Fibroblast of the aortic adventitia (primary cell): ENCODE measurements at places on chromosomes 13 and 19. TPM values are rescaled to one million over a fixed set of nuclear protein-coding genes. Genes with fewer than 3 reads are reported as not detected.

GRCh38 chr13:49533591-49534269 lies 38.0 kb downstream of the PHF11 start:
- DNase-seq: no peak

DNA sequence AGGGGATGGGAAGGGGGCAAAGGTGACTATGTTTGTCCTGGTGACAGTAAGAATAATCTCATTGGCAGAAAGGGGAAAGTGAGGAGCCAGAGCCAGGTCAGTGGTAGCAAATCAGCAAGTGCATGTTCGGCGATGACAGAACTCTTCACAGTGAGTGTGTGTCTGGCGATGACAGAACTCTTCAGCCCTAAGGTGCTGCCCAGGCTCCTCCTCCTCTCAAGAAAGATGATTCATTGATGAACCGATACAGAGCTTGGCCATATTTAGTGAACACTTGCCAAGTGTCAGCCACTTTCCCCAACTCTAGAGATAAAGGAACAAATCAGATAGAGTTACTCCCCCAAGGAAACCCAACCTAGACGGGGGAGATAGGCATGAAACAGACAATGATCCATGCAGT lies 199.3 kb upstream of the UBL3 start:
- no peak for DNase-seq

DNA sequence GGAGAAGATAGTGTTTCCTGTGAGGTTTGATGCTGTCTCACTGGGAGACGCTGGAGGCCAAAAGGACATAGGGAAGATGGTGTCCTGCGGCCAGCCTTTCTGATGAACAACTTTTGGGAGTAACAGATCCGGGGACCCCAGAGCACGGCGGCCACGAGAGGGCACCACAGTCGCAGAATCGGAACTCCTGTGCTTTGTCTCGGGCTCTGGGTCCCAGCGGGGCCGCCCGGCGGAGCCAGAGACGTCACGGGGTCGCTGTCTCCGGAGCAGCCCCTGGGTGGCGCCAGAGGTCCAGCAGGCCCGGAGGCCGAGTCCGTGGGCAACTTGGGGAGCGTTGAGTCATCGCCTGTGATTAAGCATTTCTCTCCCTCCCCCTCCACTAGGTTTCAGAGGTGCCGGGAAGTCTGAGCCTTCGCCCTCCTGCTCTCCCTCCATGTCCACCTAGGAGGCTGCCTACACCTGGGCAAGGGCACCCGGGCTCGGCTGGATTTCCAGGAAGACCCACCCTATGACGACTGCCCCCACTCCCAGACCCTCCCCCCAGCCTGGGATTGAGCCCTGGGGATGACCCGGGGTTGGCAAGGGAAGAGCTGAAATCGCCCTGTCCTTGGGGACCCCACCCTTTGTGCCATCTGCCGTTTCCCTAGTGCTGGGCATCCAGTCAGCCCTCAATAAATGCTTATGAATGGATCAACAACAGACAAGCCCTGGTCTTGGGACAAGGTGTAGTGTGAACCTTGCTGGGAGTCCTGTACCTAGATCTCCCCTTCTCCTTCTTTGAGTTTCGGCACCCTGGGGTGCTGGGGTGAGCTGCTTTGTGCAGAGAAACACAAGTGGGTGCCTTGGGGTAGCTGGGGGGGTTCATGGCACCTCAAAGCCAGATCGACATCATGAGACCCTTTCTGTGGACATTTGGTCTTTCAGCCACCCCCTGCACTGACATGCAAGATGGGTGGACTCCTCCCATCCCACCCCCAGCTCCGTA lies 3.4 kb downstream of the NANOS3 start:
- peak; percentile 96 for DNase-seq

DNA sequence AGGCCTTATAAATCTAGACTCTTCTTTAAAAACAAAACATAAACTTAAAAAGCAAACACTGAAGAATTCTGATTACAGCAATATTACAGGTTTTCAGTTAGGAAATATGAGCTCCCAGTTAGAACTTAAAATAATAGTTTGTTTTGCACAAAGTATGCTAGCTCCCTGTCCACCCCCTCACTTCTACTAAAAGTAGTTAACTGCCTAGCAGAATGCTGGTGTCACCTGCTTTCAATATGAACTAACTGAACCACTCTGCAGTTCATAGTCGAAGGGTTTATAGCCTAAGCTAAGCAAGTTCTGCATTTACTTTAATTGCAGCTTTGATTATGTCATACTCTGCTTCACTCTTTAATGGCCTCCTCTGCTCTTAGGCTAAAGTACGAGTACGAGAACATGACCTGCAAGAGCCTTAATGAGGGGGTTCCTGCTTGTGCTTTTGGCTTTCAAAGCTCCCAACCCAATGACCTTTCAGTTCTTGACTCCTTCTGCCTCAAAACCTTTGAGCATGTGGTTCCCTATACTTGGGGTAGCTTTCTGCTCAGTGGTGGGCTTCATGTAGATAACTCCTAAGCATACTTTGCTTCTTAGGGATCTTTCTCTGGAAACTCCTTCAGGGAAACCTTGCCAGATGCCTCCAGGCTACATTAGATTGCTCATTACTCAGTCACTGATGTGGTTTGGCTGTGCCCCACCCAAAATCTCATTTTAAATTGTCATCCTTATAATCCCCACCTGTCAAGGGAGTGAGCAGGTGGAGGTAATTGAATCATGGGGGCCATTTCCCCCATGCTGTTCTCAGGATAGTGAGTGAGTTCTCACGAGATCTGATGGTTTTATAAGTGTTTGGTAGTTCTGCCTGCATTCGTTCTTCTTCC lies 278.9 kb upstream of the ARGLU1 start:
- DNase-seq: no peak

GRCh38 chr19:48991873-48992580 lies 1.1 kb downstream of the GYS1 start:
- peak; percentile 84 for DNase-seq

DNA sequence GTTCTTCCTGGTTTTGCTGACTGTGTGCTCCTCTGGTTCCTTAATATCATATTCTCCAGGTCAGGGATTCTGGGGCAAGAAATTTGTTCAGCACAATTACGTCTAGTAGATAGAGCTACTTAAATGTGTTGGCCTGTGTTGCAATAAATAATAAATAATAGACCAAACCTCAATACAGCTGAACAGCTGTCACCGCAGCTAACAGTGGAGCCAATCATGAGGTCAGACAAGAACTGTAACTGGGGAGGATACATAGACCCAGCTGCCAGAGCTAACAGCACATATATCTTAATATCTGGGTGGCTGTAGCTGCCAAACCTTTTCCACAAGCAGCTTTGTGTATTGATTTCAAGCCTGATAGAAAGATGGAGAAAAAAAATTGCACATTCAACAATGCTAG lies 1596.3 kb upstream of the PCDH20 start:
- no peak for DNase-seq

DNA sequence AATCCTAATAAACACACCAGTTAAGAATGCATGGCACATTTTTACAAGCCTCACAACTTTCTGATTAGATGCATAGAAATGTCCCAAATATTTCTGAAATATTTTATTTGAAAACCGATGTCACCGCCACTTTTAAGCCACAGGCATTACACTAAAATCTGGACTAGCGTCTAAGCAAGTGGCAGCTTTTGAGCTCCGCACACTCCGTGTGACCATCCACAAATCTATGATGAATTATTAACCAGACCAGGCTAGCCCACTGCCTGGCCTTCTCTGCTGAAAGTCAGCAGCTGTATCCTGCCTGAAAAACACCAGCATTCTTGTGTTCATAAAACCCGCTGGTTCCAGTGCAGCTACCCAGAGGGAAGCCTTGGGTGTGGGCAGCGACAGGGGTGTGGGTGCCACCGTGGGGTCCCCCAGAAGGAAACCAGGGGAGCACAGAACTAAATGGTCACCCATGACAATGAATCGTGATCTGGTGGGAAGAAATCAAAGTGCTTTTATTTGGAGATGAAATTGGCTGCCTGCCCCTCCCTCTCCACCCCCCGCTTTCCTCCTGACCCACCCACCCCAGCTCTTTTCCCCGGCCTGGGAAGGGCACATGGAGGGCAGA lies 13.8 kb downstream of the RASA3 start:
- DNase-seq: peak; percentile 58

DNA sequence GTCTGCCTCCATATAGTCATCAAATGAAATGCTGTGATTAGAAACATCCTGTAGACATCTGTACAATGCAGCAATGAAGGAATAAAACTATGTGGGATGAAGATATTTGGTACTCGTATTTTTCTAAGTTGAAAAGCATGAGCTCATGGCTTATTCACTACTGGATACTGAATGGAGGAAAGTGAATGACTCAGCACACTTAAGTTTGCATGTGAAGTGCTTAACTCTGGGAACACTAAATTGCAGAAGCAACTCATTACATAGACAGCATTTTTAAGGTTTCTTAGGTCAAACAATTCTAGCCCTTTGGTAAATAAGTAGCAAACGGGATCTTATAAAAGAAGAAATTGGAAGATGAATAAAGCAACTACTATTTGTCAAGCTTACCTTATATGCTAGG lies 429.0 kb upstream of the MIR17HG start:
- DNase-seq: peak; percentile 0

GRCh38 chr13:99916366-99917103 lies 55.0 kb downstream of the ZIC5 start:
- DNase-seq: peak; percentile 79

GRCh38 chr13:72258340-72258981 lies 391.5 kb upstream of the DACH1 start:
- DNase-seq: no peak

- no peak for DNase-seq
These were observed 295.1 kb downstream of the FGF9 start for GRCh38 chr13:21966014-21966413.

- no peak for DNase-seq
These were observed 64.8 kb downstream of the ARHGAP35 start for GRCh38 chr19:46925548-46925950.

GRCh38 chr19:32333227-32333626 lies 12.2 kb upstream of the ZNF507 start:
- DNase-seq: no peak

GRCh38 chr19:54418030-54418929 lies 3.0 kb downstream of the TTYH1 start:
- DNase-seq: no peak

DNA sequence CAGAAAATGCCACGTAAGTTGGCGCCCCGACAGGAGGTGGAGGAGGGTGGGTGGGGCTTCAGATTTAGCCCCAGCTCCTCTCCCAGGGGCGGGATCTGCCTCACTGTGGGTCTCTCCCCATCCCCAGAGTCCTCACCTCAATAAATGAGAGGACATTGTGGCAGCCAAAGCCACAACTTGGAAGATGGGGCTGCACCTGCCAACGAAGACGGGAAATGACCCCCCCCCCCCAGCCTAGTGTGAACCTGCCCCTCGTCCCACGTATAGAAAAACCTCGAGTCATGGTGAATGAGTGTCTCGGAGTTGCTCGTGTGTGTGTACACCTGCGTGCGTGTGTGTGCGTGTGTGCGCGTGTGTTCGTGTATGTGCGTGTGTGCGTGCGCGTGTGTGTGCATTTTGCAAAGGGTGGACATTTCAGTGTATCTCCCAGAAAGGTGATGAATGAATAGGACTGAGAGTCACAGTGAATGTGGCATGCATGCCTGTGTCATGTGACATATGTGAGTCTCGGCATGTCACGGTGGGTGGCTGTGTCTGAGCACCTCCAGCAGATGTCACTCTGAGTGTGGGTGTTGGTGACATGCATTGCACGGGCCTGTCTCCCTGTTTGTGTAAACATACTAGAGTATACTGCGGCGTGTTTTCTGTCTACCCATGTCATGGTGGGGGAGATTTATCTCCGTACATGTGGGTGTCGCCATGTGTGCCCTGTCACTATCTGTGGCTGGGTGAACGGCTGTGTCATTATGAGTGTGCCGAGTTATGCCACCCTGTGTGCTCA lies 1.5 kb upstream of the TRAPPC5 start:
- no peak for DNase-seq

DNA sequence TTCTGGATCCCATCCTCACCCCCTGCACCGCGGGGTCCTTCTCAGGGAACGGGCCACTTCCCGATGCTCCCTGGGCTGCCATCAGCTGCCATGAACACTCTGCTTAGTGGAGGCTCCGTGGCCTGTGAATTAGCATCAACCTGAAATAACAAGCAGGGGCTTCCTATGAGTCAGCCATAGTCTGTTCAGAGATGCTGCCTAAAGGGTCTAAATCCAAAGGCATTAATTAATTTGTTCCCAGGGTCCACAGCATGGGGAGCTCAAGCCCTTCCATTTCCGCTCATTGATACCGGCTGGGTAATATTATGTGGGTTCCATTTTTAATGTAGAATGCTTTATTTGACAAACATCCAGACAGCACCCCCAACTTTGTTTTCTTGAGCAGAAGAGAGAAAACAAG lies 341.9 kb upstream of the TMTC4 start:
- DNase-seq: no peak

GRCh38 chr19:54916822-54917221 lies 10.9 kb downstream of the NCR1 start:
- DNase-seq: no peak

- peak; percentile 79 for DNase-seq
These were observed 2.9 kb upstream of the PTOV1 start for GRCh38 chr19:49847731-49848696.

DNA sequence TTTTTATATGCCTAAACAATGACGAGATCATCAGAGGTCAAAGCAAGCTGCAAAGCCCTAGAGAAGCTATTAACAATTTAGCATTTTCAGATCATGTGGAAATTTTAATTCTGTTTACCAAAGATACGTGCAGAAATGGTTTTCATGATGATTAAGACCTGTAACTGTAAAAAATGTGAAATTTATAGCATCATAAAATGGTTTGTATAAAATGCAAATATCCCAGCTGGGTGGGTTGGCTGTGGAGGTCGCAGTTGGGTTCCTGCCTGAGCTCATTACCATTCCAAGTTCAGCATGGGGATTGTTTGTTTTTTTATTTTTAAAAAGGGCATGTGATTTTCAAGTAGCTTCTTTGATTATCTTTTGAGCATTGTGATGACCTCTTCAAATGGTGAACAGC lies 47.9 kb upstream of the SIAH3 start:
- no peak for DNase-seq

GRCh38 chr19:10919352-10920287 lies 8.8 kb downstream of the YIPF2 start:
- no peak for DNase-seq

GRCh38 chr13:80419416-80419815 lies 78.5 kb upstream of the SPRY2 start:
- DNase-seq: no peak

- no peak for DNase-seq
These were observed at the start of gene STAP2 for GRCh38 chr19:4338441-4339355. STAP2 (minus strand) TSS chr19:4338827; CDS start chr19:4338753, 74 bp downstream.

DNA sequence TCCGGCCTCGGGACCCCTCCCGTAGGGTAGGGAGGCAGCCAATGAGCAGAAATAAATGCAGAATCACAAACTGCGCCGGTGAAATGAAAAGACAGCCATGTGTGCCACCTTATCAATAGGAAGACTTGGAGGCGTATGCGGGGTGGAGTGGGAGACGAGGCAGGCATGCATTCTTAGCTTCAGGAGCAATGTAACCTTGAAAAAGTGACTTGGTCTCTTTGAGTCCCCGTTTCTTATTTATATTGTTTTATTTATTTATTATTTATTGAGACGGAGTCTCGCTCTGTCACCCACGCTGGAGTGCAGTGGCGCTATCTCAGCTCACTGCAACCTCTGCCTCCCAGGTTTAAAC lies 16.0 kb downstream of the SSC5D start:
- no peak for DNase-seq

- peak; percentile 33 for DNase-seq
These were observed 16.1 kb upstream of the IRGC start for GRCh38 chr19:43699506-43700394.

The SLITRK6 gene
- total RNA-seq: 0.18 and 0.57 TPM in 2 replicates

The NUP58 gene
- total RNA-seq: 14.2 and 57.3 TPM in 2 replicates

The ZNF221 gene
- 4.9 and 8.7 TPM in 2 replicates for total RNA-seq

The LILRB3 gene
- not detected in 2 replicates for total RNA-seq

The ATCAY gene
- not detected in 2 replicates for total RNA-seq

The RFPL4AL1 gene
- total RNA-seq: not detected in 2 replicates

The ZNF85 gene
- 10.4 and 11.4 TPM in 2 replicates for total RNA-seq

The SIGLEC9 gene
- total RNA-seq: 0.09 TPM in 1 of 2 replicates, not detected in the other
